ENCODE measurements at places on chromosomes 5 and 9.

DNA sequence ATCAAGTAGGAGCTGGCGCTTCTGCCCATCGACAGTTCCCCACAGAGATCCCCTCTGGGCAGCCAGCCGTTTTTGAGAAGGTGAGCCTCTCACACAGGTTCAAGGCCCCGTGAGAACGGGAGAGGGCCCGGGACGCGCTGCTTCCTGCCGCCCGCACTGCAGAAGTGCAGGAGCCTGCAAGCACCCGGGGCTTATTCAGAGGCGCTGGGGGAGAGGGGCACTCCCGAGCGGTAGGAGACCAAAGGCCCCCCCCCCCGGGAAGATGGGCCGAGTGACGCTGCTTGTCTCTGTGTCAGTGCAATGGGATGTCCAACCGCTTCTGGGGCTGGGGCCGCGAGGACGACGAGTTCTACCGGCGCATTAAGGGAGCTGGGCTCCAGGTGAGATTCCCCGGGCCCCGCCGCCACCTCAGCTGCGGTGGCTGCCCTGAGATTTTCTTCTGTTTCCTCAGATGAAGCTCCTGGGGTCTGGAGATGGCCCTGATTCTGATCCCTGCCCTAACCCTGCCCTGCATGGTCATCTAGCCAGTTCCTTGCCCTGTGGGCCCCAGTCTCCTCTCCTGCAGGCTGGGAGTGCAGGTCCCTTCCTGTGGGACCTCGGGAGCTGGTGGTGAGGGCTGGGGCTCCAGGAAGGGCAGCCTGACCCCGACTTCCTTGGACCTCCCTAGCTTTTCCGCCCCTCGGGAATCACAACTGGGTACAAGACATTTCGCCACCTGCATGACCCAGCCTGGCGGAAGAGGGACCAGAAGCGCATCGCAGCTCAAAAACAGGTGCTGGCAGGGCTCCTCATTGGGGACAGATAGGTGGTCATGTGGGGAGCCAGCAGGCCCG is 8.5 kb downstream of the B4GALT7 start:
- no peak for DNase-seq

DNA sequence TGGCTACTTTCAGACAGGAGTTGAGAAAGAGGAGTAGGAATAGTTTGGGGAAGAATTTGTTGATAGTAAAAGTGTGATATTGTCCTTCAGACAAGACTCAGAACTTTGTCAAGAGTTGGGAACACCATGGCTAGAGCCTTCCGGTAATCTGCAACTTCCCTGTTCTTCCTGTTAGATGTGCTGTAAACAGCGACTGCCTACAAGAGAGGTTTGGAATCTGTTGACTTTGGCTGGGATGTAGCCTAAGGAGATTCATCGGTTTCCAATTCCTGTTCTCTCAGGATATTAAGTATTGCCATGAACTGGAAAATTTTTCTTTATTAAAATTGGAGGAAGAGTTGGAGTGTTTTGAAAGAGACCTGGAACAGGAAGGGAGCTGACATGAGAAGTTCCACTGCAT is 43.9 kb downstream of the ARHGAP26 start:
- DNase-seq, result no peak

DNA sequence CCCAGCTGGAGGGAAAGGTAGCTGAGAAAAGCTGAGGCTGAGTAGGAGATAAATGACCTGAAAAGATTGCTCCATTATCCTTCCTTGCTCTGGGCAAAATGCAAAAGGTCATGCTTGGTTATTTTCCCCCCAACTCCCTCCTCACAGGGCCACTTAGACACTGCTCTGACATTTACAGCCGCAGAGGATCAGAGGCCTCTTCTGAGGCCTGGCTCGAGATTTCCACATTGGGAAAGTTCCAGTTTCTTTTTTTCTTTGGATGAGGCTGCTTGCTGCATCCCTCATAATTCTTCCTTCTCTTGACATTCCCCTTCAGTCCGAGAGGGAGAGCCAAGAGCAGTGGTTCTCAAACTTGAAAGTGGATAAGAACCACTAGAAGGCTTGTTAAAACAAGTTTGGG is 60.1 kb upstream of the HSPA9 start:
- no peak for DNase-seq

GRCh38 chr5:149837680-149838269 is 106.8 kb downstream of the PDE6A start:
- DNase-seq, result peak; percentile 47

- no peak for DNase-seq
Observed at GRCh38 chr5:53923961-53924360, 363.5 kb downstream of the NDUFS4 start.

DNA sequence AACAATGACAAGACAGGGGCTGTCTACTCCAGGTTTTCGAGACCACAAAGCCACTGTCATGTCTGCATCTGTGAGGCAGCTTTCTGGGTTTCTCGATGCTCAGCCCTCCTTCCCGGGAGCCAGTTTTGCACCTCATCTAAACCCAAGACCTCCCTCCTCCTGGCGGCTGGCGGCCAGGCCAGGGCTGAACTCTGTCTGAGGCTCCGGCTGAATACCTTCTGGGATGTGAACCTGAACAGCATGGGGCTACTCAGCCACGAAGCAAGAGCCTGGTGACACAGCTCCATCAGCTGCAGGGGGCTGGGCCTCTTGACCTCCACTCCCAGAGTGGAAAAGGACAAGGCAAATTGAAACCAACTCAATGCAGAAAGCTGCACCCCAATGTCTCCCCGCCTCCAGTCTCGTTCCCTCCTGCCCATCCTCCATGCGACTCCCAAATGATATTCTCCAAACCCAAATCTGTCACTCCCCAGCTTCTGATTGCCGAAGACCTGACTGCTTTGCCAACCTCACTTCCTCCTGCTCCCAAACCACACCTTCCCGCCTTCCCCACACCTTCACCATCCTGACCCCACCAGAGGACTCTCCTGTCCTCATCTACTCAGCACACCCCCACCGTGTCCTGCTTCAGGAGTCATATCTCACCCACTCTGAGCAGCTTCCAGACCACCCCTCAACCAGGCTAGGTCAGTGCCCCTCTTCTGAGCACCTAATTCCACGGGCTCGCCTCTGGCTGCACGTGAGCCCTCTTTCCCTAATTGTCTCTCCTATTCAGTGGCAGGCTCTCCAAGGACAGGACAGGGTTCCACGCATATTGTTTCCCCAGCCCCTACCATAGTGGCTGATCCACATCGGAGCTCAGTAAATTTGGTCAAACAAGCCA is 4.5 kb downstream of the ANKS6 start:
- DNase-seq, result no peak

- no peak for DNase-seq
Observed at GRCh38 chr9:86424251-86424891, 70.2 kb upstream of the TUT7 start.

DNA sequence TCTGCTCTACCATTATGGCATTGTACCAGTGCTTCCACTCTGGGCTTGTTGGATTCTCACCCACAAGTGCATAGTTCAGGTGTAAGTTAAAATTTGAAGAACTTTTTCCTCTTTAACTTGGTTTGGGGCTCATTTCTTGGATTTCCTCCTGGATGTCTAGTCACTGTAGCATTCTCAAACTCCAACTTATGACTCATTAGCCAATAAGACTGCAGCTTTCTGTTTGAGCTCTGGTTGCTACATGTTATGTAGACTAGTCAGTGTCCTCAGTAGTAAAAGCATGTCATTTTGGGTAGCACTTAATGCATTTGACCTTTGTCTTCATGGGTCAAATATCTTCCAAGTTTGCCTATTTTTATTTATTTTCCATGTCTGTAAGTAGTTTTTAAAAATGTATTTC is 790.8 kb downstream of the BRINP1 start:
- DNase-seq, result no peak

GRCh38 chr9:121721770-121722169 is 70.3 kb downstream of the DAB2IP start:
- no peak for DNase-seq

DNA sequence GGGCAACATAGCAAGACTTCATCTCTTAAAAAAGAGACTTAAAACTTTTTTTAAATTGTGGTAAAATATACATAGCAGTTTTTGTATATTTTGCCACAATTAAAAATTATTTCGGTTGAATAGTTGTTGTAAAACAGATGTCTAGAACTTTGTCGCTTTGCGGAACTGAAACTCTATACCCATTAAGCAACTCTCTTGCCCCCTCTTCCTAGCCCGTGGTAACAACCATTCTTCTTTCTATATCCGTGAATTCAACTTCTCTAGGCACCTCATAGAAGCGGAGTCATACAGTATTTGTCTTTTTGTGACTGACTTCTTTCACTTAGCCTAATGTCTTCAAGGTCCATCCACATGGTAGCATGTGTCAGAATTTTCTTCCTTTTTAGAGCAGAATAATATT is 43.3 kb downstream of the SPARC start:
- DNase-seq, result no peak
